ENCODE measurements at places on chromosomes 6 and 20. TPM values are rescaled to one million over a fixed set of nuclear protein-coding genes. Genes with fewer than 3 reads are reported as not detected.

WFDC2 gene
- total RNA-seq = not detected

MUC21 gene
- not detected for total RNA-seq

NHSL1 gene
- total RNA-seq = 3.4 TPM

OXT gene
- not detected for total RNA-seq

RBBP8NL gene
- 1.3 TPM for total RNA-seq

NNAT gene
- total RNA-seq = not detected

CYP39A1 gene
- not detected for total RNA-seq

BANF2 gene
- total RNA-seq = not detected

POM121L2 gene
- total RNA-seq = not detected

ULBP3 gene
- total RNA-seq = 3.3 TPM

SMPD2 gene
- 14.4 TPM for total RNA-seq

KIF13A gene
- total RNA-seq = 17.5 TPM

GMNN gene
- 61.1 TPM for total RNA-seq
